ENCODE measurements at places on chromosomes 1 and 21. TPM values are rescaled to one million over a fixed set of nuclear protein-coding genes. Genes with fewer than 3 reads are reported as not detected.

- DNase-seq: peak; percentile 97
These were observed 126.9 kb downstream of the RNF220 start for GRCh38 chr1:44531785-44532566.

DNA sequence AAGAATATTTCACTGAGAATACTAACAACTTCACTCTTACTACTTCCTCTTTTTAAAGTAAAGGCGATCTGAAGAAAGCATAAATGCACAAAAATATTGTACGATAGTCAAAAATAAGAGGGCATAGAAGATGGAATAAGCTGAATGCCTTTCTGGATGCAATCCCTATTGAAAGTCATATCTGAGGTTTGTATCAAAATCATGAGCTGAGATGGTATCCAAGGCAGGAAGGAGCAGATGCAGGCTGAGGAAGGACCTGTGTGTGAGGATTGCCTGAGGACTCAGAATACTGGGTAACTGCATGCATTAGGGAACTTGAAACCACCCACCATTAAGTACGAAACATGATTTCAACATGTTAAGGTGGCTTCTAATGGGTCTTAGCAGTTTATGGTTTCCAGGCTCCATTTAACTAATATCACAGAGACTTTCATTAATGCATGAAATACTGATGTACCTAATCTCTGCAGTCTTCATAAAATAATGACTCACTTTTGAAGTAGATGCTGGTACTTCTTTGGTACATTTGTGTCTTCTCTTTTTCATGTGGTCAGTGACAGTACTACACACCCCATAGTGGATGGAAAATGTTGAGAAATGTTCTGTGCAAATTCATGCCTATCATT is 29.6 kb upstream of the RGS1 start:
- DNase-seq: no peak

GRCh38 chr1:201288765-201289164 is 5.5 kb downstream of the PKP1 start:
- no peak for DNase-seq

- no peak for DNase-seq
These were observed 995 bp downstream of the VASH2 start for GRCh38 chr1:212951126-212951946.

DNA sequence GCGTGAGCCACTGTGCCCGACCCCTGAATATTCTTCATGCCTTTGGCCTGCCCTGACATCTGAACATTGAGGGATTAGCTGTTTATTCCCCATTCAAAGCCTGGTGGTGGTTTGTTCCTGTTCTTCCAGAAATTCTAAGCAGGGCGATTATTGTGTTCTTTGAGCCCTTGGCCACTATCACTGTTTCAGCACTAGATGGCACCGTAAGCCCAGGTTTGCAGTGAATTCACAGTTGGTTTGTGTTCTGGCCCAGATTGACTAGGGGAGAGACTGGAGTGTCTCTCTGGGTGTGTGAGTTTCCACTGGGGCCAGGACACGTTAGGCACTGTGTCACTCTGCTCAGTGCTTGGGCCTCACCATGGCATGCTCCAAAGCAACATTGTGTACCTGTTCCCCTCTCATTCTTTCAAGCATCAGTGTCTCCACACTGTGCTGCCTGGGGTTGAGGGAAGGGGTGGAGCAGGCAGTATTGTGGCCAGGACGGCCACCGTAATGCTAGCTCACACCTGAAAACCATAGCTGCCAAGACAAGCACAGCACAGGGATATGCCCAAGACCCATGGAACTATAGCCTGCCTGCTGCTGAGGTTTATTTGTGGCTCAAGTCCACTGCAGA is 52.7 kb downstream of the PKN2 start:
- DNase-seq: peak; percentile 3

DNA sequence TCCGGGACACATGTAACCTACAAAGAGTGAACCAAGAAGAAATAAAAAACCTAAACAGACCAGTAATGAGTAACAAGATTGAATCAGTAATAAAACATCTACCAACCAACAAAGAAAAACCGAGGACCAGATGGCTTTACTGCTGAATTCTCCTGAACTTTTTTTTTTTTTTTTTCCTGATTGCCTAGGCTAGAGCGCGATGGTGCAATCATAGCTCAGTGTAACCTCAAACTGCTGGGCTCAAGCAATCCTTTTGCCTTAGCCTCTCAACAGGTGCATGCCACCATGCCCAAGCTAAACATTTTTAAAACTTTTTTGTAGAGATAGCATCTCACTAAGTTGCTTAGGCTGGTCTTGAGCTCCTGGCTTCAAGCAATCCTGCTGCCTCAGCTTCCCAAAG is 11.2 kb upstream of the FGGY start:
- DNase-seq: no peak

DNA sequence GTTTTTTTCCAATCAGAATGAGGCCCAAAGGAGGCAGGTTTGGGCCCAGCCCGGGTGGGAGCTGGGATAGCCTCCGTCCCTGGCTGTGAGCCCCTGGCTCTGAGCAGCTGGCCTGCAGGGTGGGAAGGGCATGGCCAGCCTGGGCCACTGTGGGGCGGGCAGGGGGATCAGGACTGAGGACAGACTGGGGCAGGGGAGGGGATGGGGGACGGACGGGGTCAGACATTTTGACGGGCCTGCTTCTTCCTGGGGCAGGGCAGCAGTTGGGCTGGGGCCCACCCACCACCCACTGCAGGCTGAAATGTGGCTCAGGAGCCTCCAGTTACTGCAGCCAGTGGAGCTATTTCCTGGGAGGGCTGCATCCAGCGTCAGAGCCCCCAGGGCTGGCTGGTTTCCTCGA is 2.5 kb upstream of the SLC6A9 start:
- no peak for DNase-seq

GRCh38 chr1:46585312-46585938 is 18.6 kb downstream of the MKNK1 start:
- DNase-seq: no peak

- DNase-seq: no peak
These were observed 56.9 kb downstream of the ENAH start for GRCh38 chr1:225595974-225596551.

DNA sequence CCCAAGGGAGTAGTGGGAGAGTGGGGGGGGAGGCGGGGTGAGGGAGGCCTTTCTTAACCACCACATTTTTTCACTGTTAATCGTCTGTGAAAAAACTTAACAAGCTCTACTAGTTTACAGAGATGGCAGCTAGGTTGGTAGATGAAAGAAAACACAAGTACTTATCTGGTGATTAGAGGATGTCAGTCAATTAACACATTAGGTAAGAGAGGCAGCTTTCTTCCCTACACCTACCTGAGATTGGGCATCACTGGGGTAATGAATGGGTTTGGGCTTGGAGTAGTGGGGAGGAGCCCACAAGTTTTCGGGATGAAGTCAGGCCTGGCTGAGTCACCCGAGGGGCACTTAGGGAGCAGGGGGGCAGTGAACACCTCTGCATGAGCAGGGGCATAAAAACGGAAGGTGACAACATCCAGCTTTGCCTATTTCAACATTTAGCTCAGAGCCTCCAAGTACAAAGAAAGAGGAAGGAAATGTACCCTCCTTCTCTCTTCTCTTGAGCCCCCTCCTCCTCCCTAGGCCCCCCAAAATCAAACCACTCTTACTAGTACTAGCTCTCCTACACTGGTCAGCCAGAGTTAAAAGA is 2.5 kb downstream of the LBR start:
- peak; percentile 75 for DNase-seq

DNA sequence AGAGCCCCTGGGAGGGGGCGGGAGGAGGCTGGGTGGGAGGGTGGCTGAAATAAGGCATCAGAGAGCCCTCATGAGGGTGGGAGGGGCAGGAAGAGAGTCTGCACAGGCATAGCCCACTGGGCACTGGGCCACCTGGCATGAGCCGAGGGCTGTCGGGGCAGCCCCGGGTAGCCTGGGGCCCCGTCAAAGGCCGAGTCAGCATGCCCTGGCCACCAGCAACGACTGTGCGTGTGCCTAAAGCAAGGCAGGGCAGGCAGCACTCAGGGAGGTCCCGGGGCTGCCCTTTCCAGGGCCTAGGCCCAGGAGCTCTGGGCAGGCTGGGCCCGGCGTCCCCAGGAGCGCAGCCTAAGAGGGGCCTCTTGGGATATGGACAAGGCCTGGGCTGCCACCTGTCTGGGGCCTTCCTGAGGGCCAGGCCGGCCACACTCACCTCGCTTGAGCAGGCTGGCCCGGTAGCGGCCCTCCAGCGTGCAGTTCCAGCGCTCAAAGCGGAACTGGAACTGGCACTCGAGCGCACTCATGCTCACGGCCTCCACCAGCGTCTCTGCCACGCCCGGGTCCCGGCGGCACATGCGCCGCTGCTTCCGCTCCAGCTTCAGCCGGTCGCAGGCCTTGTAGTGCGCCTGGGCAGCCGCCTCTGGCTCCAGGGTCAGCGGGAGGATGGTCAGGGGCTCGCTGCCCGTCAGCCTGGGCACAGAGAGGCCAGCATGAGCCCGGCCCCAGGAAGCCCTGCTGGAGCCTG is 22.7 kb downstream of the WNT9A start:
- DNase-seq: no peak

GRCh38 chr21:34197561-34197960 is 124.2 kb downstream of the MRPS6 start:
- no peak for DNase-seq

DNA sequence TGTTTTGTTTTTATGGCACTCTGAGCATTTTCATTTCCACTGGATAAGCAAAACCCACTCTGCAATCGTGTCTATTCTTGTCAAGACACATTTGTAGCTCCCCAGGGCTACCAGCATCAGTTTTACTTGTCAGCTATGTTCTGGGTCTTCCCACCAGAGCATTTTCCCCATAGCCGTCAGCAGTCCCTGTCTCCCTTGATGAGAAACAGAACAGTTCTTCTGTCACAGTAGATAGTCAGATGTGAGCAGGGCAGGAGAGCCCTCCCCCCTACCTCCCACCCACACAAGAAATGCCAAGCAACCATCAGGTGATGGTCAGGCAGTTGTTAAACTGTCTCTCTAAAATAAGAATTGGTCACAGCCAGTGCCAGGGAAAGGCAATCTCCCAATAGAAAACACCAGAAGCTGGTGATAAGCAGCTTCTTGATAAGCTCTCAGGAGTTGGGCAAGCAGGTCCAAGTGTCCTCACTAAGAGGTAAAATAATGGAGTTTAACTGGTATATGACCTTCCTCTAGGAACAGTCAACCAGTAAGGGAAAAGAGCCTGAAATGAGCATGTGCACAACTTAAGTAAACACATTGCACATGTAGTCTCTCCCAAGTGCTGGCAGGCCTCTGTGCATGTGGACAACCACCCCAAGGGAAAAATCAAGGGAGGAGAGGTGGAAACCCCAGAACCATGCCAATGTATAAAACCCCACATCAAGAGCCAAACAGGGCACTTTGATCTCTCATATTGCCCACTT is 208.2 kb downstream of the S1PR1 start:
- no peak for DNase-seq

DNA sequence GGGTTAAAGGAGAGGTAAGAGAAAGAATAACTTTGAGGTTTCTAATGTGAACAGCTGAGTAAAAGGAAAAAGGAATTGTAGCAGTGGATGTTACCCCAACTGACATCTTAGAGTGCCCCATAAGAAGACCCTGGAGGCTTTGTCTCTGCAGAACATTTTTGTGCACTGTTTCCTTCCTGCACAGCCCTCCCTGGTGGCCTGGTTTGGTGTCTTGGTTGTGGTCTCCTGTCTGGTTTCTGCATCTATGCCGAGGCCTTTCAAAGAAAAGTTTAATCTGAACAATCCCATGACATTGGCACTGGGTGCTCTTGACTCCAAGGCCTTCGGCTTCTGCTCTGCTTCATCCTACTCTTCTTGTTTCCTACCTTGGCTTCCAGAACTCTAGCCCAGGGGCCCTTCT is 57.8 kb downstream of the RHOU start:
- DNase-seq: no peak

DNA sequence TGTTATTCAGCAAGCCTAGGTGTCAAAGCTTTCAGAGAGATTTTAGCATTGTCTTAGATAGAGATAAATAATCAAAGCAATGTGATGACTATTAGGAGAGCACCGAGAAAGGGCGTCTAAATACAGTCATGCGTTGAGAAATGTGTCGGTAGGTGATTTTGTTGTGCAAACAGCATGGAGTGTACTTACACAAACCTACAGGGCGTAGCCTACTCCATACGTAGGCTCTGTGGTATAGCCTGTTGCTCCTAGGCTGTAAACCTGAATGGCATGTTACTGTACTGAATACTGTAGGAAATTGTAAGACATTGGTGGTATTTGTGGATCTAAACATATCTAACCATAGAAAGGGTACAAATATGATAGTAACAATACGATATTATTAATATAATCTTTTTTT is 31.8 kb downstream of the KIF1B start:
- no peak for DNase-seq

GRCh38 chr1:96038636-96039035 is 682.9 kb upstream of the PTBP2 start:
- no peak for DNase-seq

DNA sequence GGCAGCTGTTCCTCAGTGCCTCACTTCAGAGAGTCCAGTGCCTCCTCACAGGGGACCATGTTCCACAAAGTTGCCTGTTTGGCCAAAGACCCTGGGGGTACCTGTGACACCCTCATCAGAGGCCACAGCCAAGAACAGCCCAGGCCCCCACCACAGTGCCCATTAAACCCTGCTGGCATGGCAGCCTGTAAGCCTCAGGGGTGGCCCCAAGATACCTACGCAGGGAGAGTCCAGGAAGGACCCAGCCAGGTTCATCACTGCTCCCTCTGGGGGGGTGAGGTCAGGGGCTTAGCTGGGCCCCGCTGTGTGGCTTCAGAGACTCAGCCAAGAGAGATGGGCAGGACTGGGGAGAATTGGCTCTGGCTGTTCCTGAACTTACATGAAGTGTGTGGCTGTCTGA is 19.1 kb upstream of the PRDM16 start:
- no peak for DNase-seq

DNA sequence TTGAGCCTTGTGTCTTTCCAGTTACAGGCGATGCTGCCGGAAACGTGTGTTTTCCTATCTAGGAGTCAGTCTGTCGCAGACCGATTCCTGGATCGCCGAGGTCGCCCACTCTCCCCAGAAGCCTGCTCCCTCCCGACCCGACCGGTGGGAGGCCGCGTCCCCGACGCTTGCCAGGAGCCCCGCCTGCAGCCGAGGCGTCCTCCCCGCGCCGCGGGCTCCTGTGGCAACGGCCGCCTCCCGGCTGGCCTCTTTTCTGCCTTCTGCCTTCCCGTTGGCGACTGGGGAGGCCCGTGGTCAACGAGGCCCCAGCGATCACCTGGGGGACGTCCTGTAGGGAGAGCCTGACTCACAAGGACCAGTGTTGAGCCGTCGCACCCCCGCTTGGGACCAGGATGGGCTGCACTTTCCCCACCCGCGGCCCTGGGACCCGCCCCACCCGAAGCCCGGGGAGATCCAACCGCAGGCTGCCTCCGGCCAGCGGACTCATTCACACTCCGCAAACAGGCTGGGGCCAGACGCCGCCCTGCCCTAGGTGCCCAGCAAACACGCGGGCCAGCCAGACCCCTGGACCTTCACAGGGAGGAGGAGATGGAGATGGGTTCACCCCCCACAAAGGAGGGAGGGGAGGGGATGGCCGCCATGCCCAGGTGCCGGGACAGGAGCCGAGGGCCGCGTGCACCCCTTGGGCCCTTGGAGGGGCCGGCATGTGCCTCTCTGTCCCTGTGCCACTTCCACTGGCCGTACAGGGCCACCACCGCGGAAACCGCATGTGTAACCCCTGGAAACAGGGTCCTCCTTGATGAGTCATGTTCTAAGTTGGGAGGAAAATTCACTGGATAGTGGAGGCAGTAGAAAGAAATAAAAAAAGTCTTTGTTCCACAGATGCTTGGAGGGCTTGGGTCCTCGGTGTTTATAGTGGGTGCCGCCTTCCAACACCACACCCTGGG is 7.2 kb upstream of the COL6A1 start:
- peak; percentile 89 for DNase-seq

FMN2 gene
- 8.8 TPM for total RNA-seq

PIK3R3 gene
- total RNA-seq: 9.2 TPM

TCHH gene
- not detected for total RNA-seq

RGSL1 gene
- not detected for total RNA-seq

GJB4 gene
- total RNA-seq: not detected

TEDDM1 gene
- not detected for total RNA-seq

ILDR2 gene
- 0.48 TPM for total RNA-seq

DPT gene
- total RNA-seq: not detected
